ENCODE measurements at places on chromosomes 6 and 20.

GRCh38 chr6:37785002-37785662 is 34.4 kb upstream of the ZFAND3 start:
- DNase-seq: no peak

- DNase-seq: no peak
These were observed 77.4 kb upstream of the MTHFD1L start for GRCh38 chr6:150788089-150788488.

- no peak for DNase-seq
These were observed 21.1 kb downstream of the SNX5 start for GRCh38 chr20:17947474-17947815.

DNA sequence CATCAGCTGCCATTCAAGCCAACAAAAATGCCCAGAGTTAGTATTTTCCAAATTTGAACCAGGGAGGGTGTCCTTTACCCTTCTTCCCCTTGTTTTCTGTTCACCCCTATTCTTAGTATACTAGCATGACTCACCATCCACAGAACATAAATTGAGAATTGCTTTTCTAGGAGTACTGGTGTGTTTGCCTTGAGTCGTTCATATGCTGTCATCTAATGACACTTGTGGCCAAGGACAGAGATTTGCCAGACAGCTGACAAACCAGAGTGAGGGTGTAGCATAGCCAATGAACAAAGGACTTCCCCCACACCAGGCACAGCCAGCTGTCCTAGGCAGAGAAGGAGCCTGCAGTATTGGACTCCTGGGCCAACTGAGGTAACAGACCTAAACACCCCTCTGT is 62.2 kb downstream of the FILIP1 start:
- DNase-seq: no peak

DNA sequence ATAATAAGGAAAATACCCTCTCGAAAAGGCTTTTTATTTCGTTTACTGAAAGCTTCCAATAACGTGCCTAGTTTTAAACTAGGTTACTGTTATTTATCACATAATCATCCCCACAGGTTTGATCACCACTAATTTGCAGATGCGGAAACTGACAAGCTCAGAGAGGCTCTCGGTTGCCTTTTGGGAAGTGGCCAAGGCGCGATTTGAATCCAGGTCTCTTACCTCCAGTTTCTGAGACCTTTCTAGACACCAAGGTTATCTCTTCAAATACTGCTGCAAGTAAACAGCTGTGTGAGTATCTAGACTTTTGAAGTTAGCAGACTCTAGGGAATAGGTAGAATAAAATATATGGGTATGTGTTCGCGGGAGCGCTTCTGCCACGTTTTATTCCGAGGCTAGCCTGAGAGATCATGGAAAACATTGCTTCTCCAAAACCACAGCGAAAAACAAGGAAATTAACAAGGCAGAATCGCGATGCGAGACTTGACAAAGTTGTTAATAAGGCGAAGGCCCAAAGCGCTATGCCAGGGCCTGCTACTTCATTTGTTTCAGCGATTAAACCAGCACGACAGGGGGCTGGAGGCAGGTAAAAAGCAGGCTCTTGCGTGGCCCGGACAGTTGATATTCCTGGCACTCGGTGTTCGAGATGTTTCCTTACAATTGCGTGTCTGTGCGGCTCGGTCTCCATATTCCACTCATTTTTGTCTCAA is 1.8 kb upstream of the JARID2 start:
- no peak for DNase-seq

DNA sequence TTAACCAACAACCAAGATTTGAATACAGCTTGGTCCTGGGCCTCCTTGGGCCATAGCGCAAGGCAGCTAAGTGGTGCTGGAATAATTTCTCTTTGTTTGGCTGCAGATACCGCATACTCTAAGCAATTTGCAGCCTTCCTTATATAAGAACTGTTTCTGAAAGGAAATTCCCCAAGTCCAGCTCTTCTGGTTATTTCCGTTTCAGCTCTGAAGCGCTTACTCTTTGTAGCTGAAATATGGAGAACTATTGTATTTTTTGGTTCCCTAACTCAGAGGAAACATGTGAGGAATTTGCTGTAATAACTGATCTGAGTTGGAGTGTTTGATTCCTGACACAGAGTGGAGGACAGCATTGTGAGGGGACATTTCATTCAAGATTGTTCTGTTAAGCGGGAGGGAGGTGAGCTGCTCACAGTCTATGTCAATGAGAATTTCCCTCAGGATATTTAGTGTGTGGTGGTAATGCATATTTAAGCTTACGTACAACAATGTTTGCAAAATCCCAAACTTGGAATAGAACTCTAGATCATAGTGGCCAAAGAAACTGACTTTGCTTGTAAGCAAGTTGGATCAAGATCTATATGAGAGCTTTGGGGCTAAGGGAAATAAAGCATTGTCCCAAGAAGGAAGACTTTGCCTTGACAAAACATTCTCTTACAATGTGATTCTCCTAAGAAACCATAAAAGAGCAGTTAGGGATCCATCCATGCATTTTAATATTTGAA is 576.6 kb upstream of the FLRT3 start:
- DNase-seq: no peak

DNA sequence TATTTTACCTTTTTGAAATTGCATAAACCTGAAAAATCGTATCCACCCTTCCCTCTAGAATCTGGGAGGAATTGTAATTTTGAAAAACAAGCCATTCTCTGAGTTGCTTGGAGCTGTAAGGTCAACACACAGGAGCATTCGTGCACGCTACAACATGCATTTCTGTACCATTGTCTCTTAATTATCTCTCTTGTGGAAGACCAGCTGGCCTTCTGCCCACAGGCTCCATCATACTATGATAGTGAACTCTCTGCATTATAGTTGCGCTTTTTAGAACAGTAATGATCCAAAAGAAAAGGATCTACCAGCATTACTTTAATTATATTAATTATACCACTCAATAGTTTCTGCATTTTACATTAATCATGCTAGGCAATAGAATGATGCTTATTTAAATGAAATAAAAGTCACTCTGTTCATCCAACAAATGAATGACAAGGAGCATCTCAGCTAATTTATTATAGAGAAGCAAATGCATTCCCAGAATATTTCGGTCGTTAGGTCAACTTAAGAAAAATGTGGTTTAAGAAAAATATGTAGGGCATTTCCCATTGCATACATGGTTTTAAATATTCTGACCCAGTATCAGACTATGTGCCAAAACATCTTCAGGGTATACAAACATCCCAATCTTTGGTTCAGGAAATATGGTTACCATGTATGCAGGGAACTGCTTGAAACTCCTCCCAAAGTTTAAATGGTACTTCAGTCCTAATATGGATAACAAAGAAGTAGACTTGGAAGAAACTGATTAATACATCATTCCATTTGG is 263.5 kb downstream of the TFAP2A start:
- DNase-seq: no peak

- DNase-seq: no peak
These were observed 71.5 kb downstream of the LYRM2 start for GRCh38 chr6:89566930-89567629.

DNA sequence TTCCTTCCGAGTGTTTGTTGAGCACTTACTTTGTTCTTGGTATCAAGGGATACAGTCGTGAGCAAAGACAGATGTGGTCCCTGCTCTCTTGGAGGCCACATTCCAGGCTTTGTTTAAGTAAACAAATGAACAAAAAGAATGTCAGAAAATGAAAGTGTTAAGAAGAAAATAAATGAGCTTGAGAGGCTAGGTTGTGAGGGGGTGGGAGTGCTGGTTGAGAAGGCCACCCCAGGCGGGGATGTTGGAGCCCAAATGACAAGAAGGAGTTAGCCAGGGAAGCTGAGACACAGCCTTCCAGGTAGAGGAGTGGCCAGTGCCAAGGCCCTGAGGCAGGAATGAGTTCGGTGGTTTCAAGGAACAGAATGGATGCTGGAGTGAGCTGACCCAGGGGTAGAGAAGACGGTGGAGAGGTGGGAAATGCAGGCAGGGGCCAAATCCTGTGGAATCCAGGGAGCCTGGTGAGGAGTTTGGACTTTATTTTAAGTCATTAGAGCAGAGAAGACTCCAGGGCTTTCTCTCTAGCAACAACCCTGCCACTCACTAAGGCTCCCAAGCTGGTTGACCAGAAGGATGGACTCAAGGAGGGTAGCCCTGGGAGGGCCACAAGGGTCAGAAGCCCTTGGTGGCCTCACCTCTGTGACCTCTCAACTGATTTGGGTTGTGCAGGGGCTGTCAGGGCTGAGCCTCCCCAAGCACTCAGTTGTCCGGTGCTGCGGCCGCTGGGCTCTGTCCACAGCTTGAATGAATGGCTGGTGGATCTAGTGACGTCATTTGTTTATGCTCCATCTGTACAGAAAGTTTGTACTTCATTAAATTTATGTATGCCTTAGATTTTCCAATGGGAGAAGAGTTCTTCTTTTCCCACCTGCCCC is 66.0 kb upstream of the STX16 start:
- DNase-seq: no peak

DNA sequence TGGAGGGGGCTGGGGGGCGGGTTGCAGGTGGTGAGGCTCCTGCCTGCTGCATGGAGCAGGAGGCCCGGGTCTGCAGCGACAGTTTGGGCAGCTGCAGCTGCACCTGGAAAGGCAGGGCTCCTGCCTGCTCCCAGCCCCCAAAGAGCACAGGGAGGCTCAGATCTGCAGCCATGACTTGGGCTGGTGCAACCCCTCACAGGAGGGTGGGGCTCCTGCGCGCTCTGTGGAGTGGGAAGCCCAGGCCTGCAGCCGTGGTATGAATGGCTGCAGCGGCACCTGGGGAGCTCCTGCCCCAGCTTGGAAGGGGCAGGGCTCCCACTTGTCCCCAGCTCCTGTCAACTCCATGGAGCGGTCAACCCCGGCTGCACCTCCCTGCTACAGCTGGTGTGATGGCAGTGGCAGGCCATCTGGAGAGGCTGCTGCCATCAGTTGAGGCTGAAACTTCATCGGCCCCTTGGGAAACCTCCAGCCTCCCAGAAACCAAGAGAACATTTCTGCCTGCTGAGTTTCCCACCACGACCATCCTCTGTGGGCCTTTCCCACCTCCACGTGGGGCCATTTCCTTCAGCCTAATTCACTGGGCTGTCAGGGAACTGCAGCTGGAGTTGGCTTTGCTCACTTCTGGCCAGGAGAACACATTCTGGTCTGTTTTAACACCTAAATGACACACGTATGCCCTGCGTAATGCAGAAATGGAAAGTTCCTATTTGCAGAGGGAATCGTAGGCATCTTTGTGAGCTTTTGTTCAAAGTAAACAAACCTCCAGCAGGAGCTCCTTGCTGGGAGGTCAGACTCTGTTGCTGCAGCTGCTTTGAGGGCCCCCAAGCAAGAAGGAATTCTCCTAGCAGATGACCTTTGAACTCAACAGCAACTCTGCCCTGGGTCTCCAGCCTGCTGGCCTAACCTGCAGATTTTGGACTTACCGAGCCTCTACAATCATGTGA is 429.0 kb downstream of the PREX1 start:
- no peak for DNase-seq

DNA sequence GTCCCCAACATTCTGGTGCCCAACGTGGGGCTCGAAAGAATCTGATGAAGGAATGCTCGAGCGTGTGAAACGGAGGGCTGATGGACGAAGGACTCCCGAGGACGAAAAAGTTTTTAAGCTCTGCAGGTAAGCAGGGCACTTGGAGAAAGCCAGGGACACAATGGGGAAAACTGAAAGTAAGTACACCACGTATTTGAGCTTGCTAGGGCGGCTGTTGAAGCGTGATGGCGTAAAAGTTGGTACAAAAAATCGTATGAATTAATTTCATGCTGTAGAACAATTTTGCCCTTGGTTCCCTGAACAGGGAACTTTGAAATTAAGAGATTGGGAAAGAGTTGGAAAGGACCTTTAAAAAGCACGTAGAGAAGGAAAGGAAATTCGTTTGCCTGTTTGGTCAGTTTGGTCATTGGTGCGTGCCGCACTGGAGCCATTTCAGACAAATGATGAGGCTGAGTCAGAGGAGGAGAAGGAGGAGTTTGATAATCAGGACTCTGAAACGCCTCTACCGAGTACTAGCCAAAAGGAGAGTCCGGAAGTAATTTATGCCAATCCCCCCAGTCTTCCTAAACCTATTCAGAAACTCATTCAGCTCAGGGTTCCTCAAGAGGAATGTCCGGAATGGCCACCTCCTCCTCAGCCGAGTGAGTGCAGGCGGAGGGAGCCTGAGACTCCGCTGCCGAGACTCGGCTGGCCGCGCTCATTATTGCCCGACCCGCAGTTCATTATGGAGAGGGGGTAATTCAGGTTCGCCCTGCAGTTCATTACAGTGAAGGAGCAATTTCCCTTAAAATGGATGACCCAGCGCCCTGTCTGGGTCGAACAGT is 59.2 kb upstream of the PRSS16 start:
- no peak for DNase-seq

DNA sequence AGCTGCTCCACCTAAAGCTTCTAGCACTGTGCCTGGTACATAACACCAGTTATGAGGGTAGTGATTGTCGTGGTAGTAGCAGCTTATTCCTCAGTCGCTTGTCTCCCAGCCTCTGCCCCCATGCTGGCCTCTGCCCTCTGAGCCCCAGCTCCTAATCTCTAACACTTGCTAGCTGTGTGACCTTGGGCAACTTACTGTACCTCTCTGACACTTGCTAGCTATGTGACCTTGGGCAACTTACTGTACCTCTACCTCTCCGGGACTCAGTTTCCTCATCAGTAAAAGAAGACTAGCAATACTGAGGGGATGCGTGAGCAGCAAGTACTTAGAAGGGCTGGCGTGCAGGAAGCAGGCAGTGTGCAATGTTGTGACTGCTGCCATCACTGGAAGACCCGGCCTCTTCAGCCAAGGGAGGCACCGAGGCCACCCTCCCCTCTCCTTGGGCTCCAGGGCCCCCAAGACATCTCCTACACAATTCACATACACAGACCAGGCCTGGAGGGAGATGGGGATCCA is 9.9 kb downstream of the MDFI start:
- no peak for DNase-seq

- DNase-seq: no peak
These were observed 14.8 kb downstream of the SEMG2 start for GRCh38 chr20:45235995-45236394.

DNA sequence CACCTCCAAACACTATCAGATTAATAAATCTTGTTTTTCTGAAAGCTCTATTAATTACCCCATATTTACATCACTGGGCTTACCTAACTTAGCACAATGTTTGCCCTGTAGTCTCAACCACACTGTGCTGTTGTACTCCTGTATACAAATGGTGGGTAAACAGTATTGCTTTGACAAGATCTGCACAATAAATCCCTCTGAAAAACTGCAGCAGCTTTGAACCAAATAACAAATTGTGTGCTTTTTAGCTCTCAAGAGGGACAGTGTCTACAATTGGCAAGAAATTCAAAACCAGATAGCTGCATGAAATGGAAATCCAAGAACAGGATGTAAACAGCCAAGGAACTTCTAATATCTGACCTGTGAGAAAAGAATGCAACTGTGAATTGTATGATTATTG is 10.4 kb downstream of the KIF6 start:
- no peak for DNase-seq

- no peak for DNase-seq
These were observed 4.2 kb upstream of the BMP6 start for GRCh38 chr6:7721649-7722048.

- DNase-seq: no peak
These were observed 19.2 kb downstream of the CHMP4B start for GRCh38 chr20:33830371-33830770.

Data from stimulated activated CD8-positive, alpha-beta memory T cell treated with anti-CD3 and anti-CD28 coated beads, Interleukin-4, amount 100 ng/mL, for 1 hour (primary cell).